ENCODE measurements at places on chromosomes 1 and 21.
A peak's percentile ranks its signal among the peaks of the same experiment; 100 is the strongest.

GRCh38 chr1:24643363-24644099 is 429 bp downstream of the SRRM1 start:
- DNase-seq: no peak

DNA sequence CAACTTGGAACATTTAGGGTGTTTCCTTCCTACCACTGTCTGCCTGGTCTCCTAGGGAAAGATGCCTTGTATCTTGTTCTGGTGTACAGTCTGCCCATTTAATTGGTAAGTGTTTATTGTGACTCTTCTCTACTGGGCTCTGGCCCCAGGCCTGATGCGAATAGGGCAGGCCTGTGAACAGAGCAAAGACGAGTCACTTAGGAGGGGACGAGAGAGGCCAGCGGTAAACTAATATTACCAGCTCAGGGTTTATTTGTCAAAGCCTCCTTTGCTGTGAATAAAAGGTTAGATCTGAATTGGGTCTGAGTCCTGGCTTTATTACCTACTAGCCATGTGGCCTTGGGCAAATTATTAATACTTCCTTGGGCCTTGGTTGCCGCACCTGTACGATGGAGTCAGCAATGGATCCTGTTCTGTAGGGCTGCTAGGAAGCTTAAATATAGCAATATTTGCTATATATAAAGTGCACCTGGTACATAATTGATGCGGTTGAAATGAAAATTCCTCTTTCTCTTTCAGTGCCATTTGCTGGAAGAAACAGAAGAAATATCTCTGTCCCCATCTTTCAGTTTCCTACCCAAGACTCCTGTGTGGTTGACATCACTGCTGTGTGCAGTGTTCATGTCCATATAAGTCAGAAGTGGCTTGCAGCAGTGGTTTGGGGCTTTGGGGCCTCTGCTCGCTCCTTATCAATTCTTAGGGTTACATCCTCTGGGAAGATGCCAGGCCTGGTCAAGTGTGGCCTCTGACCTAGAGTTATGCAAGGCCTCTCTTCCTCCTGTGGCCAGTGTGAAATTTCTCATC is 32.4 kb downstream of the MAPKAPK2 start:
- no peak for DNase-seq

DNA sequence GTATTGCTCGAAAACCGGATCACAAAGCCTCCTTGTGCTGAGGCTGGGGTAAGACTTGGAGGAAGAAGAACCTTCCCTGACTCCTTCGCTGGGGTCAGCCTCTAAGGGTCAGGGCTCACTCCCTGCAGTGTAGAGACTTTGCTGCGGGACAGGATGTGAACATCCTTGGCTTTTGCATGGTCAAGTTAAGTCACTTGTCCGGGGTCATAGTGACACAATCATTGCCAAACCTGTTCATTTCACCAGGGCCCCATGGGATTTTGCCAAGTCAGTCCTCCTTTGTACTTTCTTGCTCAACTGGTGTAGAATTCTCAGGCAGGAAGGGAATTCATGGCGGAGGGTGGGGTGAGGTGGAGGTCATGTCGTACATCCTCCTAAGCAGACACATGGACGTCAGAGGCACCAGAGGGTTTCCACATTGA is 24.7 kb upstream of the IL10 start:
- DNase-seq: no peak

- no peak for DNase-seq
Observed at GRCh38 chr21:17053321-17053720, 459.5 kb upstream of the CXADR start.

DNA sequence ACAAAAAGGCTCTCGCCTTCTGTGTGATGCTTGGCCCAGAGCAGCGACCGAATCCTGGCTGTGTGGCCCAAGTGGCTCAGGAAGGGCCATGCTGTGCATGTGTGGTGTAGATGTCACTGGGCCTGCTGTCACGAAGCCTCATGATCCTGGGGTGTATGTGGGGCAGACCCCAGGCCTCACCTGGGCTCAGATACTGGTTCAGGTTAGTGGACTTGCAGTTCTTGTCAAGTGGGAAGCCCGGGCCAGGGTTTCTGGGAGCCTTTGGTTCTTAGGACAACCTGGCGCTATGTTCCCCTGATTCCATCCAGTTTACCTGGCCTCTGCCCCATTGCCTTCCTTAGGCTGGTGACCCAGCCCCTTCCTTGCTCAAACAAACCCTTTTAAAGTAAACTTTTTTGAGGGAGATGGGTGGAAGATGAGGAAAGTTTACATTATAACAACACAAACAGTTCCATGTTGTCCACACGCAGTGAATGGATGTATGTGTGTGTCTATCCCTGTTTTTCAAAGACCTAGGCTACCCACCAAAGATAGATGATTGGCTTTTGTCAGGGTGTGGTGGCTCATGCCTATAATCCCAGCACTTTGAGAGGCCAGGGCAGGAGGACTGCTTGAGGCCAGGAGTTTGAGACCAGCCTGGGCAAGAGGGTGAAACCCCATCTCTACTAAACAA is 84.3 kb downstream of the UCK2 start:
- no peak for DNase-seq

GRCh38 chr1:23741609-23742008 is 1.7 kb upstream of the ELOA start:
- DNase-seq: no peak

DNA sequence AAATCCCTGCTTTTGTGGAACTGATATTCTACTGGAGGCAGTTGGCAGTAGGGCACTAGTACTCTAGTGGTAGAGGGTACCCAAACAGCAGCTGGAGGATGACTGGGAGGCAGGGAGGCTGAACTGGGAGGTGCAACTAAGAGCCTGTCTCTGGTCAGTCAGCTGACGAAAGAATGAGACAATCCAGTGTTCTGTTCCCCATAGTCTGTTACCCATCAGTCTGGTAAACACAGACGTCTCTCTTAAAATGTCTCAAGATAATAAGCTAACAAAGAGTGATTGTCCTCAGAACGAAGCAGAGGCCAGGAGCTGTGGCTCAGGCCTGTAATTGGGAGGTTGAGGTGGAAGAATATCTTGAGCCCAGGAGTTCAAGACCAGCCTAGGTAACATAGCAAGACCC is 30.4 kb downstream of the TFAP2E start:
- DNase-seq: no peak

GRCh38 chr1:83889707-83890106 is 109.2 kb downstream of the TTLL7 start:
- no peak for DNase-seq

- no peak for DNase-seq
Observed at GRCh38 chr1:64110924-64111777, 92.3 kb upstream of the UBE2U start.

DNA sequence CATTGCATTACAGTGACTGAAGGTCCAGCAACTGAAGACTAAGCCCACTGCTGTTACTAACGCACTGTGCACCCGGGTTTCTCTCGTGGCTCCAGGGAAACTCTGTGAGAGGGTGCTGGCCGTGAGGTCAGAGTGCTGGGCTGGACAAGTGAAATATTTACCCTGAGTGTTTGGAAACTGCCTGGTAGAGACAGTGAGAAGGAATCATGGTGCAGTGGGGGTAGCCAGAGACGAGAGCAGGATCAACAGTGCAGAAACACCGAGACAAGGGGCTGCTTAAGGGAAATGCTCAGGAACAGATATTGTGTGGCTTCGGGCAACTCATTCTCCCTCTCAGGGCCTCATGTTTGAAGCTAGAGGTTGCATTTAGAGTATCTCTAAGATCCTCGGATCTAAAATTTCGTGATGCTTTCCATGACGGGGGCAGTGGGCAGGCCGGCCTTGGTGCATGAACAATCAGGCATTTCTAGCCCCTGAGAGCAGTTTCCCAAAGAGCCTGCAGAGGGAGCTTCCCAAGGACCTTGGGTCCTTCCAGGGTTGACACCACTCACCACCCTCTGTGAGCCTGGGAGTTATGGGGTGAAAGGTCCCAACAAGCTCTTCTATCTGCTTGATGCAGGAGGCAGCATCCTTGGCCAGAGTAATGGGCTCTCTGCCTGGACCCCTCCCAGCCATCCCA is 9.7 kb downstream of the CD2 start:
- no peak for DNase-seq

GRCh38 chr1:19610282-19610981 is 33.7 kb upstream of the NBL1 start:
- DNase-seq: no peak

DNA sequence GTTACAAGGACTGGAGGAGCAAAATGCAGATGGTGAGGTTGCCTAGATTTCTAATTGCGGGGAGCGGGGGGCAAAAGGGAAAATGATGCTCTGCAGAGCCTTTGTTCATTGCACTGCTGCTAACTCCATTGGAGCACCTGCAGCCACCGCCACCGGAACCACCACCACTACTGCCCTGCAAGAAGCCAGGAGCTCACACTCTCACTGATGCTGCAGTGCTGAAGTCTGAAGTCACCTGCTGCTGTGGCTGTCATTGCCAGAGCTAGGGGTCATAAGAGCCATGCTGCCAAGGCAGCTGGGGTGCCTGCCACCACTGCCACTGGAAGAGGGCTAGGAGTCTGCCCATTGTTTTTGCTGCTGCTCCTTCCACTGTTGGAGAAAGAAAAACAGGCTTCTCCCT is 7.3 kb upstream of the HPCAL4 start:
- DNase-seq: no peak

GRCh38 chr1:157045250-157046218 is at the start of gene ARHGEF11:
ARHGEF11 (minus strand) TSS chr1:157045742; CDS start chr1:157044330, 1,412 bp downstream.
- peak; percentile 81 for DNase-seq

DNA sequence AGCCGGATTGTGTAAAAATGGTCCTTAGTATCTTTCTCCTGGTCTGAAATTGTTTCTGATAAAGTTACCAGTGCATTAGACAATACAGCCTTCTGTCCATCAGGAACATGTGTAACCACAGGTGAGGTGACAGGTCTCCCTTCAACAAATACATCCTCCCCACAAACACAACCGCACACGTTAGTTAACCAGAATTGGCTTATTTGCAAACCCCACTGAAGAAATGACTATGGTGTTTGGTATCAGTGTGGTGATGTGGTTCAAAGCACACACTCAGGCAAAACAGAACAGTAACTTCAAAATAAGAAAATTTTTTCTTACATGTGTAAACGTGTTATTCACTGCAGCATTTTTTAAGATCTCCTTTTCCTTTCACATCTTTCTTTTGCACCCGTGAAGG is 517.2 kb upstream of the NR5A2 start:
- no peak for DNase-seq

DNA sequence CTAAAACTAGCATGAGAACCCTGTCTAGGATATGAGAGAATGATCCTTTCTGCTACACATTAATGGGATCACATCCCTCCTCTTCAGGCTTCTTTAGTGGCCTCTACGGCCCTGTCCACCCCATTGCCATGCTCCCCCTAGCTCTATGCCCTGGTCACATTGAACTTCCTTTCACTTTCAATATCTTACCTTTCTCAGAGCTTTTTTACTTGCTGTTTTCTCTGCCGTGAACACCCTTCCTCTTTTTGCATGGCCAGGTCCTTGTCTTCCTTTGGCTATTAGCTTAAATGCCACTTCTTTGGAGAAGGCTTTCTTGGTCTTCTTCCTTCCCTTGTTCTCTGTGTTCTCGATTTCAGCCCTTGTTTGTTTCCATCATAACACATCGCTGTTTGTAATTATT is 97.4 kb downstream of the GIPC2 start:
- DNase-seq: no peak

- DNase-seq: no peak
Observed at GRCh38 chr1:79587229-79587628, 580.7 kb upstream of the ADGRL4 start.

GRCh38 chr1:154796303-154796892 is 73.7 kb downstream of the KCNN3 start:
- DNase-seq: no peak

GRCh38 chr1:40795811-40796586 is 12.4 kb downstream of the KCNQ4 start:
- no peak for DNase-seq

GRCh38 chr1:245261786-245262185 is 107.0 kb downstream of the KIF26B start:
- no peak for DNase-seq
